ENCODE measurements at places on chromosomes 5 and 9. TPM values are rescaled to one million over a fixed set of nuclear protein-coding genes. Genes with fewer than 3 reads are reported as not detected.
A peak's percentile ranks its signal among the peaks of the same experiment; 100 is the strongest.

GRCh38 chr9:22649384-22649783 lies 202.8 kb downstream of the DMRTA1 start:
- DNase-seq, result no peak

DNA sequence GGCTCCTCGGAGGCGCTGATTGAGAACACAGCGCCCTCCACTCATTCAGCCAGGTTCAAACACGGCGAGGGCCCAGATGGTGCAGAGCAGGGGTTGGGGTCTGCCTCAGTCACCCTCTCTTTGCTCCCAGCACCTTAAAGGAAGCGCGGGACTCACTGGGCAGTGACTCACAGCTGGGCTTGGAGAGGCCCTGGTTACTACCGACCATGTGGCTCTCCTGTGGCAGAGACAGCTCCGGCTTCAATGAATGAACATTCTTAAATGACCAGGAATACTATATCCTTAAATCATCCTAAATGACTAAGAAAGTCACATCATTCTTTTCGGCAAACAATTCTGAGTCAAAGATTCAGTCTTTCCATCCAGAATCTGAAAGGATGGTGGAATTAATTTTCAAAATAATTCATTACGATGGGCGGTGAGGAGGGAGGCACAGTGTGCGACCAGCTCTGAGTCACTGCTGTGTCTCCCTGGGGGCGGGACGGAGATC lies 1.6 kb upstream of the INPP5E start:
- DNase-seq, result no peak

DNA sequence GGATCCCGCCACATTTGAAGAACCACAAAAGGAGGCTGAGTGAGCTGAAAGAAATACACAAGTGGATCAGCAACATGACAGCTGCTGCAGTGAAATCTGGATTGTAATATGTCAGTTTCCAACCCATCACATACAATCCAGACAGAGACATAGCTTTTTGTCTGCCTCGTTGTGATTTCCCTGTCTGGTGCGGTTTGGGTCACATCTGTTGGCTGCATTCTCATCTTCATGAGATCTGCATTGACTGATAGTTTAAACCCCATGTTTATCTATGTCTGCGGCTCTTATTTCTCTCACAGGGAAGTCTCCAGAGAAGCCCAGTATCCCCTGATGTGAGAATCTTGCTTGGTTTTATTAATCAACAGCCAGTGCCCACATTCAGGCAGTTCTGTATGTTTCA lies 403.1 kb upstream of the ZNF608 start:
- DNase-seq, result no peak

- no peak for DNase-seq
Measured at GRCh38 chr9:83583151-83584014, 39.6 kb upstream of the IDNK start.

- peak; percentile 50 for DNase-seq
Measured at GRCh38 chr5:6752236-6752635, 39.0 kb downstream of the TENT4A start.

DNA sequence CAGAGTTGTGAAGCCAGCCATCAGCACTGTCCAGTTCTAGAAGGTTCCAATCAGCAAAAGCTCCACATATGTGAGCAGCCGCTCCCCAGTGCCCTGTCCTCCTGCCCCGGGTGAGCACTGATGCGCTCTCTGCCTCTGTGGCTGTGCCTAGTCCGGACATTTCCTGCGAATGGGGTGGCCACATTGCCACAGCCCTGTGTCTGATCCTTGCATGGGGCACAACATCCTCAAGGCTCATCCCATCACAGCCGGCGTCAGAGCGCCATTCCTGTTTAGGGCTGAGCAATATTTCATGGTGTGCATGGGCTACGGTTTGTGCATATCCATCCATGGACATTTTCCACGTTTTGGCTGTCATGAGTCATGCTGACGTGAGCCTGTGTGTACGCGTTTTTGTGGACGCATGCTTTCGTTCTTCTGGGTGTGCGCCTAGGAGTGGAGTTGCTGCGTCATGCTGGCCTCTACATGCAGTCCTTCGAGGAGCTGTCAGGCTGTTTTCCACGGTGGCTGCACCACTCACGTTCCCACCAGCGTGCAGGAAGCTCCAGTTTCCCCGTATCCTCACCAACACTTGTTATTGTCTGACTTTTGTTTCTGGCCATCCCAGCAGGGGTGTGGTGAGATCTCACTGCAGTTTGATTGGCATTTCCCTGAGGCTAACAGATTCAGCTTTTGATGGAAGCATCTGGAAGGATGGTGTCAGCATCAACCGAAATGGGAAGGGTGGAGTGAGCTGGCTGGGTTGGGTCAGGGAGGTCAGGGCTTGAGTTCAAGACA lies 9.7 kb upstream of the SLC6A18 start:
- no peak for DNase-seq

DNA sequence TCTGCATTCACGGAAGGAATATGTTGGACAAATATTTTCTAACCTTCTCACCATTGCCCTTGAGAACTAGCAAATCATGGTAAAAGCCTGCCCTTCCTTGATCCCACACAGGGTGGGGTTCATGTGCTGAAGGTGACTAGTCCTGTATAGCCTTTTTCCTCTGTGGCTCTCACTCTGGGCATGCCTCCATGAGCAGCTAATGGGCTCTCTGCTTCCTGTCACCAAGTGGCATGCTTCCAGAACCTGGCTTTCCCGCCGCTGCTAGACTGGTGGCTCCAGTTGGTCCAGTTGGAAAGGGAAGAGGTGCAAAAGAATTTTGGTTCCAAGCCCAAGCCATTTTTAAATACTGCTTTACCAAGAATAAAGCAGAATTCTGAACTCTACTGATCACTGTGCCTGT lies 35.5 kb downstream of the FBXO10 start:
- DNase-seq, result no peak

DNA sequence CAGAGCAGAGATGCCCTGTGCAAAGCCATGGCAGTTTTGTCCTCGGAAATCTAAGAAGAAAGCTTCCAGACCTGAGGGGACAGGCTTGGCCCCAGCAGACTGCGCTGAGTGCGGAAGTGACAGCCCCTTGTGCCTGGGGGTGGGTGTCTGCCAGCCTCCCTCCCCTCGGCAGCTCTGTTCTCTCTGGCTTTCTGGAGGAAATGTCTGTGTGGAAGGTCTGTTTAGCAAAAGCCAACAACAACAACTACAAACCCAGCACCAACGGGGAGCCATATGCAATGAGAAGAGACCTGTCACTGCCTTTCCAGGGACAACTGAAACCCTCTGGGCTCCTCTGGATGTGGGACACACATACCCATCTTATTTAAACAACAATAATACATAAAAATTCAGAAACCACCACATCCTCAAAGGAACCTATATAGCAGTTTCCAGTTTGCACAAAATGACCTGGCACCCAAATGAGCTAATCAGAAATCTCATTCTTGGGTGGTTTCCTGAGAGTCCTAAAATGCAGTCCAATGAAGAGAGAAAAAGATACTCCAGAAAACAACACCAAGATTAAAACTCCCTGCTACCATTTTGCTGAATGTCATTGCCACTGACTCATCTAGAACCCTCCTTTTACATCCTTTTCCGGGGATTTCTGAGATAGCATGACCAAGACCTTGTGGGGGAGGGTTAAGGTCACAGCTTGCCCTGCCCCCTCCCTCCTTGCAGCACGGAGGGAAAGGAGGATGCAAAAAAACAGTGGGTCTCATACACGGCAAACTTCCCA lies 97.7 kb downstream of the AK8 start:
- DNase-seq, result no peak

- no peak for DNase-seq
Measured at GRCh38 chr5:179430193-179431175, 85.2 kb upstream of the ADAMTS2 start.

DNA sequence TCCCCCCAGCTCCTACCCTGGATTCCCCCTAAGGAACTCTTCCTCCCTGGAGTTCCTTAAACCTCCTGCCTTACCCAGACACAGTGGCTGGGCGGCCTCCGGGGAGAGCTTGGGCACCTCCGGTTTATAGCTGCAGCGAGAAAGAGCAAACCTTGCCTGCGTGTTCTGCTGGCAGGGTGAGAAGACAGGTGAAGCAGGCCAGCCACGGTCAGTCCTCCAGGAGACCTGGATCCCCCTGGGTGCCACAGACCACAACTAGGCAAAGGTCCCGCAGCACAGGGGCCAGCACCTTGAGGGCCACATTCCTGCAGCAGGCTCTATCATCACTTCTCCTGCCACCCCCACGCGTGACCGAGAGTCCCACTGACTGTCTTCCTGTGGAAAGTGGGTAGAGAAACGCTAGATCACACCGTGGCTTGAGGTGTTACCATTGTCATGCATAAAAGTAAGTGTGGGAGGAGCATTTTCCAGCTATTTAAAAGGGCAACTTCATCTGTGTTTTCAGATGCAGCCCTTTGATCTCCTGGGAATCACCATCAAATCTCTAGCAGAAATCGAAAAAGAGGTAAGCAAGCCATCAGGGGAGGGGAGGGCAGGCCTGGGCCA lies 130.2 kb upstream of the LMX1B start:
- no peak for DNase-seq

DNA sequence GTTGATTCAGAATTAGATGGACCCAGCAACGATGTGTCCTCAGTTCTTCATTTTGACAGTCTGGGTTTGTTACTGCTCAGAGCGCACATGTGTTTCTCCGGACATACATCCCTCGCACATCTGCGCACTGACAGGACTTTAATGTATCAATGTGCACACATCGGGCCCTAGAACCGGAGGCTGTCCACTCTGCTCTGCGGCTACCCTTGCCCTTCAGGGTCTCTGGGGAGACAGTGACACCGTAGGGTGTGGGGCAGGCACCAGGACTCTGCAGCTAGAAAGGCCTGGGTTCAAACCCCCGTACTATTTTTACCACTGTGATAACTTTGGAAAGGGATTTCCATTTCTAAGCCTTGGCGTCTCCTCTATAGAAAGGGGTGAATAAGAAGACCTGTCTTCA lies 23.5 kb upstream of the LPCAT1 start:
- peak; percentile 76 for DNase-seq

DNA sequence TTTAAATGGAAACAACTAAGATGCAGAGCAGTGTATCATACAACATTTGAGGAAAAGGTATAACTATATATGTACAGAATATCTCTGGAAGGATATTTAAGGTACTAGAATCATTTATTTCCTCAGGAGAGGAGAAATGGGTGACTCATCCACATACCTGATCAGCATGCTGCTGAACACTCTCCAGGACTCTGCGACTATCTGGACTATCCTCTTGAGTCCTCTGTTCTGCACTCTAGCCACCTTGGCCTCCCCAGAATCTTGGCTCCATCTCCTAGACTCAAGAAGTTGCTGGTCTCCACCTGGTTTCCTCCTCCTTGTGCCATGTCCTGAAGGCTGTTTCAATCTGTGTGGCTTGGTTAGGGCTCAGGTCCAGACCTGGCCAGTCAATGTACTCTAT lies 8.8 kb upstream of the PRDM6 start:
- no peak for DNase-seq

GABRG2 gene
- total RNA-seq, result not detected

PIP5KL1 gene
- total RNA-seq, result 11.3 TPM

RASA1 gene
- 29.7 TPM for total RNA-seq

Measured in lower leg skin (tissue), 4 donors.